ENCODE measurements at places on chromosomes 11 and 22. TPM values are rescaled to one million over a fixed set of nuclear protein-coding genes. Genes with fewer than 3 reads are reported as not detected.

GRCh38 chr22:37661160-37661924 is 2.8 kb downstream of the PDXP start:
- no peak for DNase-seq

DNA sequence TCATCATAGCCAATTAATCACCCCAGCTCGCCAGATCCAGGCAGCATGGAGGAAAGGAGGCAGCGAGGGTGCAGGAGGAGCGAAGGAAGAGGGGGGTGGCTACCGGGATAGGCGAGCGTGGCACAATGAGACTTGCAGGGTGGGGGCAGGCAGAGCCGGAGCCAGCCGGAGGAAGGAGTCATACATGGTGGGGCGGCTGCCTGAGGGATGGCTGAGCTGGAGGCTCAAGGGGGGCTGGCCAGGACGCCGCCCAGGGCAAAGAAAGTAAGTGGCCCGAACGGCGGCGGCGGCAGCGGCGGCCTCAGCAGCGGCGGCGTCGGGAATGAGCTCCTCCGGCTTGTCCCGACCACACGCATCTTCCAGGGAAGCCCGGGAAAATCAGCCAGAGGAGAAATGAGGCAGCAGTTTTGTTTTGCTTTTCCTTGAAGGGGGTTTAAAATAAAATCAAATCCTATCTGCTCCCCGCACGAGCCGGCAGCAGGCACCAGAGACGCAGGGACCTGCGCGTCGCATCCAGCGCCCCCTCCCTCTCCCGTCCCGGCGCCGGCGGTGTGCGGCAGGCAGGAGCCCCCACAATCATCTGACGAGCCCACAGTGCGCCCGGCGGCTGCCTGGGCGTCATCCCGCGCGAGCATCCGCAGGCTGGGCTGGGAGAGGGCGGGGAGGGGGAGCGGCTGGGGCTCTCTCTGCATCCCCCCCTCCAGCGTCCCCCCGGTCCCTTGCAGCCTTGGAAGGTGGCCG is 263.6 kb downstream of the CTTN start:
- DNase-seq: no peak

DNA sequence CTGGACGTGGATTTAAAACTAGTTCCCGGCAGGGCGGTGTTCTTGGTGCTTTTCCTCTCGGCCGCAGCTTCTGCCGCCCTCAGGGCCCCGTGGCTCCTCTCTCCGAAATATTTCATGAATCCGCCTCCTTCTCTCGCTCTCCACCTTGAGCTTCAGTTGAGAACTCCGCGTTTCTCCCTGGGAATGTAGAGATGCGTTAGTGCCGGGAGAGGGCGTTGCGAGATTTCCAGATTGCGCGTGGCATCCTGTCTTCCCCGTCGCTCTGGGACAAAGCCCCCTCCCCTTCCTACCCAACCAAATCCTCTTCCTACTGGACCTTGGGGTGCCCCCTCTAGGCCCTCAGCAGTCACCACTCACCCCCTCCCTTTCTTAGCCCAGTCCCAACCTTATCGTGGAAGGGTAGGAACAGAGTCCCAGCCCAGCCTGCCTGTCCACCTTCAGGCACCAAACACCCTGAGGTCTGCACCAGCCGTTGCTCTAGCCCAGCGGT is 15.5 kb upstream of the RAC2 start:
- DNase-seq: no peak

DNA sequence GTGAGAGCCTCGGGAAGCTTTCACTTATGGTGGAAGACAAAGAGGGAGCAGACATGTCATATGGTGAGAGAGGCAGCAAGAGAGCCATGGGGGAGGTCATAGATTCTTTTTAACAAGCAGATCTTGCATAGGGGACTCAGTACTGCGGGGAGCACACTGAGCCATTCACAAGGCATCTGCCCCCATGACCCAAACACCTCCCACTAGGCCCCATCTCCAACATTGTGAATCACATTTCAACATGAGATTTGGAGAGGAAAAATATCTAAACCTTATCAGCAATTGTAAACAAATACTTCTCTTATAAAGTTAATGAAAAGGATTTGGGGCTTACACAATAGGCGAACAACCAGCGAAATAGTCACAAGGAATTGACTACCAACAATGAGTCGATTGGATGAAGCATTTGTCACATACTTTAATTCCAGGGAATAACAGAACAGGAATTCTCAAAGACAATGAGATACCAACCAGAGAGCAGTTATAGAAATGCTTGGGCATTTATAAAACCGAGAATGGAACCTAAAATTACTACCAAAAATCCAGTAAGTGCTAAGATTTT is 7.3 kb downstream of the DDI1 start:
- DNase-seq: no peak

DNA sequence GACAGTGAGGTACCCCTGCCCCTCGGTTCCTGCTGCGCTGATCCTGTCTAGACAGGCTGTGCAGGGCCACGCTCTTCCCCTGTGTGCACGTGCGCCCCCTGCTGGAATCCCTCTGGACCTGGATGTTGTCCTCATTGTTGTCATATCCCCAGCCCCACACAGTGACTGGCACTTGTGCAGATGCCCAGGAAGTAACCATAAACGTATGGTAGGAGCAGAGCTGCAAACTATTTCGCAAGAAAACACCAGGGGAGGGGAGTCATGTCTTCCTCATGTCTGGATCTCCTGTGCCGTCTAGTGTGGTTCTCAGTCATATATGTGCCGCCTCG is 114.7 kb downstream of the CRYBB2 start:
- DNase-seq: no peak

DNA sequence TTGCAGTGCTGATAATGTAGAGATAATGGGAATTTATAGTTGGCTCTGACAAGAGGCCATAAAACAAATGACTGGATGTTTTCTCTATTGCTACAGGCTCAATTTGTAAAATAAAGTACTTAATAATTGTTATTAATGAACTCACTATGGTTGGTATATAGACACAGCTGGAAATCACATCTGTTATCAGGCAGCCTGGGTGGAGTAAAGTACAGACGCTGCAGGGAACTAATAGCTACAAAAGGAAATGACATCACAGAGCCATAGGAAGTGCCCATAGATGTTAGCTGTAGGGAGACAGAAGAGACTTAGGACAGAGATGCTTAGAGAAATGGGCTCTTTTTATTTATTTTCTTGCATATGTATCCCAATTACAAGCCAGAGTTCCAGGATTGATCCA is 81.0 kb upstream of the SNX19 start:
- DNase-seq: no peak

DNA sequence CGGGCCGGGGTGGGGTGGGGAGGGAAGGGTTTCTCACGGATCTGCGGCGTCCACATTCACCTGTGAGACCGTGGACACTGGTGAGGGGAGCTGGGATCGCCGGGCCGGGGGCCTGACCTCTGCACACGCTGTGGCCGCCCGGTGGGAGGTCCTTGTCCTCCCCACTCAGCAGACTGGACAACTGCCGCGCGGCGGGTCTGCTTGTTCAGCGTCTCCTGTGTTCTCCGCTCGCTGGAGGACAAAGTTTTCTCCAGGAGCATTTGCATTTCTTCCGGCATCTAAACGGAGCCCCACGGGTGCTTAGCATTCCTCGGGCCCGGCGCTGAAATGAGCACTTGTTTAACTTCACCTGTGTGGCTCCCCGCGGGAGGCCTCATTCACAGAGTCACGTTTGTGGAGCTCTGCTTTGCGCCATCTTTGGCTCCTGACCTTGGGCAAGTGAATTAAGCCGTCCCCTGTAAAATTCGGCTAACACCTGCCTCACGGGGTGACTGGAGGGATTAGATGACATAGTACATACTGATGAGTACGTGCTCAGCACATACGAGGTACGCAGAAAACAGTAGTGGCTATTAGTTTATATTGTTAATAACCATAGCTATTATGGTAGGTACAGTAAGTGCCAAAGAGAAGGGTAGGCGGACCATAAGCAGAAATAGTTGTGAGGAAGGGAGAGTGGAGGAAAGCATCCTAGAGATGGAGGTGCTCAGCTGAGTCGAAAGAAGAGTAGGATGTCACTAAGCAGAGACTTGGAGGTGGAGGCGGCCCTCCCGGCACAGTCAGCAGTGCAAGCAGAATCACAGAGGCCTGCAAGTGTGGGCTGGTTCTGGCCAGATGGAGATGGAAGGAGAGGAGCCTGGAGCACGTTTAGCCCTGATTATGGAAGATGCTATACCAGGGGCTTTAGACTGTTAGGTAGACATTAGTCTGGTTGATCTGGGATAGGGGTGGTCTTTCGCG is 885 bp downstream of the TRMU start:
- DNase-seq: no peak

OR5D14 gene
- total RNA-seq: not detected

DNA sequence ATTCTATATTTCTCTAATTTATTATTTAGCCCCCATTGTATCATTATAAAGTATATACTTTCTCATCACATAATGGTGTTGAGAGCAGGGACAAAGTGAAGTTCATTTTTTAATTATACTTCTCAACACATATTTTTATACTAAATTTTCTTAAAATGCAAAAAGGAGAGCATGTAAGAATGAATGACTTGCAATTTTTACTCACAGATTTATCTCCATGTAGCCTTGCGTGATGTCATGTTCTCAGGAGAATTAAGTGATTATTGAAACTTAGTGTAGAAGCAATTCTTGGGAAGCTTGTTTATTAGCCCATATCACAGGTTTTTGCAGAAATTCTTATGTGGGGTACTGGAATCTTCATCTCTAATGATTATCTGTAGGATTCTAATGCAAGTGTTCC is 682 bp upstream of the OR5M11 start:
- DNase-seq: no peak

MMP12 gene
- not detected for total RNA-seq

UPK3A gene
- not detected for total RNA-seq

PAFAH1B2 gene
- 48.9 TPM for total RNA-seq

DNA sequence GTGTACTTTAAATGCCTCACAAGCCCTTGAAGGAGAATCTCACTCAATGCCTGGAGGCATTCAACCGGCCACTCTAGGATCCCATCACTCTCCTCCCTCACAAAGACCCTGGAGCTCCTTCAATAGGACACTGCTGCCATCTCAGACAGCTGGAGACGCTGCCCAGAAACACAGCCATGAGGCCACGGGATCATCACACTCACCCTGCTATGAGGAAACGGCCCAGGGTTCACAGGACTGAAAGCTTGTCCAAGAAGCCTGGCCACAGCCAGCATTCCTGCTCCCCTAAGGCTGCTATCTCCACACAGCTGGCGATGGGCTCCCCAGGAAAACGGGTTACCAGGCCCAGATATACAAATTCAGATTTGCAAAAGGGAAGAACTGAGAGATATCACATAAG is 13.2 kb downstream of the CARS1 start:
- DNase-seq: no peak

GRCh38 chr22:30662040-30662439 is 5.6 kb downstream of the DUSP18 start:
- DNase-seq: no peak

GRCh38 chr11:46609386-46609785 is 7.6 kb downstream of the HARBI1 start:
- no peak for DNase-seq

OR52I2 gene
- not detected for total RNA-seq

DNA sequence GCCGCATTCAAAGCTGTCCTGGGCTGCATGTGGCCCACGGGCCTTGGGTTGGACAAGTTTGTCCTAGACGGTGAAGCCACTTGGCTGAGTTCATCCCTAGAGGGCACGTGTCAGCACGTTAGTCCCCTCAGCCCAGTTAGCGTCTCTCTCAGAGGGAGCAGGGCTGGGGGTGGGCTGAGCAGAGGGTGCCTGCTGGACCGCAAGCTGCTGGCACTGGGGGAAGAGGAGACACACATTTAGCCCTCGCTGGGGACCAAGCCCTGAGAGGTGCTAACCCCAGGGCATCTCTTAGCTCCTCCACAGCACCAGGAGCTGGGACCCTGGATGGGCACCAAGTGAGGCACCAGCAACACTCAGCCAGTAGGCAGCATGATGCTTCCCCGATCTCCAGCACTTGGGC is 107.0 kb downstream of the SHANK2 start:
- DNase-seq: no peak

DNA sequence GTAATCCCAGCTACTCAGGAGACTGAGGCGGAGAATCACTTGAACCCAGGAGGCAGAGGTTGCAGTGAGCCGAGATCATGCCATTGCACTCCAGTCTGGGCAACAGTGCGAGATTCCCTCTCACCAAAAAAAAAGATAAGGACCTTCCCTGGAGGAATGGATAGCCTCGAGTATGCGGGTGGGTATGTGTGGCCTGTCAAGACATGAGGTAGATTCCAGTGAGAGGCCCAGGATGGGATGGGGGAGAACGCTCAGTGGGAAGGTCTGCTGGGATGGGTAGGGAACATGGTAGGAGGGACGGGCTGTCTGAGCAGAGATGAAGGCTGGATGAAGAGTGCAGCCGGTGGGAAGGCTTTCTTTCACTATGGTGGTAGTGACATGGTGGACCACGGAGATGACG is 39.0 kb upstream of the YWHAH start:
- no peak for DNase-seq

- no peak for DNase-seq
Observed at GRCh38 chr11:48052183-48053044, 72.1 kb downstream of the PTPRJ start.

GRCh38 chr11:79675081-79675480 is 234.3 kb upstream of the TENM4 start:
- DNase-seq: no peak

FREY1 gene
- total RNA-seq: 4.6 TPM

DNA sequence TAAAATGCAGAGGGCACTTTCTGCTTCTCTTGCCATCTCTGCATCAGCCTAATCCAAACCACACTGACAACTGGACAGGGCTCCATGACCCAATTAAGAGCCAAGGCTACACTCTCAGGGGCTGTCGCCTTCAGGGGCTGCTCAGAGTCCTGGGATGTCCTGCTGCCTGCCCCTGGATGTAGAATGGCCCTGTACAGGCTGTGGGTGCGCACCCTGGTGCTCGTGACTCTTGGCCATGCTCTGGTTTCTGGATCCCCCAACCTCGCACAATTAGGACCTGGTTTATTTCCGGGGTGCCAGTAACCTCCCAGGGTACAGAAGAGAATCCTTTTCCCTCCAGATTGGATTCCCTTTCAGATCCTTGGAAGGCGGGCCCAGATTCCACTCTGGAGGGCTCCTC is 11.3 kb downstream of the IFT27 start:
- DNase-seq: no peak

DNA sequence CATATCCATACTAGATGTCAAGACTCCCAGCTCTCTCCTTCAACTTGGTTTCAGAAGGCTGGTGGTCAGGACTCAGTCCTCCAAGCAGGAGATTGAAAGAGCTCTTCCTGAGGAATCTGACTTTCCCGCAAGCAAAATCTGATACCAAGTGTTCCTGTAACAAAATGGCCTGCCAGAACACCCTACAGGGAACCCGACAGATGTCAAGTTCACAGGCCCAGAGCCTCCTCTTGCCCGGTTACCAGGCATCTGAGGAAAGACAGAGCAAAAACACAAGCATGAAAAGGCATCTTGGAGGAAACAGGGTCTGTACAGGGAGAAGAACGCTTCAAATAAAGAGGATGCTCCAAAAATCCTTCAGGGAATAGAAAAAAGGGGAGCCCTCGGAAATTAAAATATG is 8.7 kb upstream of the KCNJ5 start:
- no peak for DNase-seq

IGLL5 gene
- 16.0 TPM for total RNA-seq

- DNase-seq: no peak
Observed at GRCh38 chr11:40168414-40168813, 1291.0 kb downstream of the LRRC4C start.

GRCh38 chr11:86101493-86101892 is 32.6 kb upstream of the PICALM start:
- DNase-seq: no peak

MS4A3 gene
- total RNA-seq: 9.9 TPM

Measured in naive thymus-derived CD4-positive, alpha-beta T cell (primary cell).